ENCODE measurements at places on chromosomes 1 and 21. TPM values are rescaled to one million over a fixed set of nuclear protein-coding genes. Genes with fewer than 3 reads are reported as not detected.
A peak's percentile ranks its signal among the peaks of the same experiment; 100 is the strongest.

- H3K36me3 ChIP-seq = no peaks in the 10 kb centered on the region
- peaks cover 16% of the 10 kb centered on the region for H3K4me1 ChIP-seq
- H3K4me3 ChIP-seq = no peak overlapping the region
- no peaks in the 10 kb centered on the region for H3K27me3 ChIP-seq
- DNase-seq = no peak
Measured at GRCh38 chr1:109567877-109568672, 19.7 kb downstream of the GNAI3 start.

Gene SAMSN1
- 2.5 TPM for total RNA-seq

GRCh38 chr1:118984086-118984721 is 3.9 kb downstream of the TBX15 start:
- H3K27me3 ChIP-seq = peaks cover 79% of the 10 kb centered on the region
- no peak overlapping the region for H3K27ac ChIP-seq
- H3K36me3 ChIP-seq = no peaks in the 10 kb centered on the region
- DNase-seq = no peak
- H3K4me1 ChIP-seq = peaks cover 9% of the 10 kb centered on the region

Gene UBL4B
- not detected for total RNA-seq

Gene CSTB
- 86.6 TPM for total RNA-seq

Gene CELA2A
- total RNA-seq = not detected

GRCh38 chr1:3482378-3482849 is 27.9 kb downstream of the ARHGEF16 start:
- no peak overlapping the region for H3K4me3 ChIP-seq
- DNase-seq = no peak
- H3K27ac ChIP-seq = no peak overlapping the region
- no peaks in the 10 kb centered on the region for H3K27me3 ChIP-seq
- H3K4me1 ChIP-seq = no peaks in the 10 kb centered on the region
- no peaks in the 10 kb centered on the region for H3K36me3 ChIP-seq

GRCh38 chr21:34908419-34909055 is 140.6 kb downstream of the RUNX1 start:
- H3K27ac ChIP-seq = no peak overlapping the region
- no peaks in the 10 kb centered on the region for H3K27me3 ChIP-seq
- no peak overlapping the region for H3K4me3 ChIP-seq

DNA sequence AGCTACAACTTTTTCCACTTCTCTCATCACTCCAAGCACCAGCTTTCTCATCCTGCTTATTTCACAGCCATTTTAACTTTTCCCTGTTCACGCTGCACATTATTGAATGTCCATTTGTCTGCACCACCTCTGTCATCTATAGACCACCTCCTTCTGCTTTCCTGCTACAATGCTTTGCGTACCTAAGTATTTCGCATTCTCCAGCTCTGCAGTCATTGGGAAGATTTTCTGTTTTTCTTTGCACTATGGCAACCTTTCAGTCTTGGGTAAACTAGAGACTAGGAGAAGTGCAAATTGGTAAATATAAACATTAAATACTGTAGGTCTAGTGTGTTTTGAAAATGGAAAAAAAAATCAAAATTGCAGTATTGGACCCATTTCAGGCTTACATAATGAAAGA is 835 bp downstream of the CCDC30 start:
- peak overlapping the region; percentile 83 for H3K4me3 ChIP-seq
- DNase-seq = no peak
- no peaks in the 10 kb centered on the region for H3K27me3 ChIP-seq
- H3K4me1 ChIP-seq = no peaks in the 10 kb centered on the region
- H3K36me3 ChIP-seq = peaks cover 4% of the 10 kb centered on the region

Gene PLA2G4A
- total RNA-seq = 3.1 TPM

Gene HLX
- total RNA-seq = 6.2 TPM

- H3K36me3 ChIP-seq = no peaks in the 10 kb centered on the region
- no peak for DNase-seq
- no peaks in the 10 kb centered on the region for H3K4me1 ChIP-seq
Measured at GRCh38 chr1:181919542-181919941, 142.0 kb downstream of the ZNF648 start.

Gene NVL
- 39.4 TPM for total RNA-seq

Gene SPRR2F
- not detected for total RNA-seq

Gene UFC1
- total RNA-seq = 94.2 TPM

DNA sequence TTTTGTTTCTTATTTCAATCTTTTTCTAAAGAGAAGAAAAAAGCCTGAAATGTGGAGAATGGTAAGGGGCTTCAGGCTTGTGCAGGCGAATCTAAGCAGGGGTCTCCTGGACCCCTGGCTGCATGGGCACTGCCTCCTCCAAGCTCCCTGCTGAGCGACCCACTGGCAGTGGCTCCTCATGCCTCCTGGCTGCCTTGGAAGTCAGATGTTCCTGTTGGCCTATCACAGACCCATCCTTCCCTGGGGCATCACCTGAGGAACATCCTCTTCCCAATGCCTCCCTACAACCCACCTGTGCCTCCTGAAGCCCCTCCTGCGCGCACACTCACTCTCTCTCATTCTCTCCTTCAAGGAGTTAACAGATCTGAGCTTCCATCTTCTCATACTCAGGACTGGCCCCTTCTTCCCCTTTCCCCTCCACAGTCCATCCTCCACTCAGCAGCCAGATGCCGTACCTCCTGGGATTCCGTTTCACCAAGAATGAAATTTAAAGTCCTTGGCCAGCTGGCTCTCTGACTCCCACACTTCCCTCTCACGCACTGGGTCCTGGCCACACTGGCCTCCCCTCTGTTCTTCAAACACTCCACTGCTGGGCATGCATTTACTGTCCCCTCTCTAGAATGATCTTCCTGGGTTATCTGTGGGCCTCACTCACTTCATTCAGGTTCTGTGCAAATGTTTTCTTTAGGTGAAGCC is 41.7 kb downstream of the AZIN2 start:
- H3K27ac ChIP-seq = no peak overlapping the region
- no peak for DNase-seq
- no peaks in the 10 kb centered on the region for H3K36me3 ChIP-seq
- H3K27me3 ChIP-seq = no peaks in the 10 kb centered on the region
- no peak overlapping the region for H3K4me3 ChIP-seq
- peaks cover 2% of the 10 kb centered on the region for H3K4me1 ChIP-seq

Gene KCNA3
- 1.4 TPM for total RNA-seq

- no peak for DNase-seq
- H3K4me1 ChIP-seq = no peaks in the 10 kb centered on the region
- H3K27ac ChIP-seq = no peak overlapping the region
- H3K4me3 ChIP-seq = no peak overlapping the region
Measured at GRCh38 chr21:45148316-45148990, 74.1 kb downstream of the ADARB1 start.

Gene BLACAT1
- 0.20 TPM for total RNA-seq

- no peak for DNase-seq
- no peaks in the 10 kb centered on the region for H3K36me3 ChIP-seq
- no peaks in the 10 kb centered on the region for H3K27me3 ChIP-seq
- no peak overlapping the region for H3K4me3 ChIP-seq
Measured at GRCh38 chr1:54777011-54777410, 12.7 kb upstream of the PARS2 start.

DNA sequence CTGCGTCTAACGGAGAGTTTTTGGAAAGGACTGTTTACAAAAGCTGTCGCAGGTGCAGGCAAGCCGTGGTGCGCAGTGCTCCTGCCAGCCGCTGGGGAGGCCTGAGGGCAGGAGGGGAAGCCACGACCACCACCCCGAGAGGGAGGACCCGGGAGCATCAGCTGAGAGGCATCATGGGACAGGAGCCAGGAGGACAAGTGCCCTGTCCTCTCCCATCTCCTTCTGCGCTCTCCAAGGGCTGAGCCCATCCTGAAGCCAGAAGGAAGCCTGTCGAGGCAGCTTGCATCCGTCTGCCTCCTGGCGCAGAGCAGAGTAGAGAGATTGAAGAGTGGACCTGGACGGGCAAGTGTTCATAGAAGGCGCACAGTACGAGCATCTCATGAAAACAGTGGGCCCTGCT is 310.9 kb downstream of the KIF26B start:
- H3K27ac ChIP-seq = no peak overlapping the region
- no peaks in the 10 kb centered on the region for H3K27me3 ChIP-seq
- no peak for DNase-seq
- H3K36me3 ChIP-seq = no peaks in the 10 kb centered on the region

DNA sequence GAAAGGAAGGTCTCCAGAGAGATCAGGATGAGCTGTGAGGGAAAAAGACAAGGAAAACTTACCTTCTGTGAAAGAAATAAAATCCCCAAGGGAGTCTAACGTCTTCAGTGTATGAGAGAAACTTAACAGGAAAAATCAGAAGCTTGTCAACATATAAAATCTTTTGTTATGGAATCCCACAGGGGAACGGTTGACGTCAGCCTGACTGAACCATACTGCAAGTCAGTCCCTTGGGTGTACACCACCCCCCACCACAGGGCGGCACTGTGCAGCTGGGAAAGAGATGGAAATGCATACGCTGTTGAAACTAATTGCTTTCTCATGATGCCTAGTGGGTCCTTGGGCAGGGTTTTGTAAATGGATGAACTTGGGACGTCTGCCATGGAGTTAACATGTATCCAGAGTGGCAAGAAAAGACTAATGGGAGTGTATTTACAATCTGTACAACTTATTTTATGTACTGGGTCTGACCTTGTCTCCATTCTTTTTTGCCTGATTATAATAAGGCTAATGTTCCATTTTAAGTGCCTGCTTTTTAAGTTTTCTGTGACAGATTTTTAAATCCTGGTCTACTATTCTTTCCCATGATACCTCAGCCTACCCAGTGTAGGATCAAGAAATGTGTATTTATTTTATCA is 22.7 kb downstream of the UTP25 start:
- H3K36me3 ChIP-seq = peaks cover 7% of the 10 kb centered on the region
- no peak for DNase-seq
- no peak overlapping the region for H3K27ac ChIP-seq
- no peaks in the 10 kb centered on the region for H3K4me1 ChIP-seq
- no peaks in the 10 kb centered on the region for H3K27me3 ChIP-seq

Gene MIER1
- total RNA-seq = 43.1 TPM

DNA sequence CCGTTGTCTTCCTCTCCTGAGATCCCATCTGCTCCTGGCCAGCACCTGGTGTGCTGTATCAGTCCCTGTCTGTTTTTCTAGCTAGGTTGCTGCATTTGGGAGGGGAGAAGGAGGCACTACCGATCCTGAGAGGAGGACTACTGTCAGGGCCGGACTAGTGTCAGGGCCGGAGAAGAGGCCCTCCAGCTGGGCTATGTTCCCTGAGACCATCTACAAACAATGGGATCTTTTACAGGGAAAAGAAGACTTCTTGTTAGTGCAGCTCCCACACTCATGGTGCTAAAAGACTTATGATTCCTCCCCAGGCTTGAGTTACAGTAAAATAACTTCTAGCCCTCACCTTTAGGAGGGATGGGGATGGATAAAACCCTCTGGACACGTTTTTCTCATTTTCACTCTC is 141.0 kb upstream of the TNR start:
- H3K27ac ChIP-seq = no peak overlapping the region
- no peak overlapping the region for H3K4me3 ChIP-seq
- no peaks in the 10 kb centered on the region for H3K4me1 ChIP-seq
- no peaks in the 10 kb centered on the region for H3K36me3 ChIP-seq
- H3K27me3 ChIP-seq = no peaks in the 10 kb centered on the region
- no peak for DNase-seq

GRCh38 chr1:53187401-53187800 is 9.2 kb upstream of the CPT2 start:
- no peaks in the 10 kb centered on the region for H3K27me3 ChIP-seq
- H3K27ac ChIP-seq = no peak overlapping the region
- H3K4me1 ChIP-seq = peaks cover 6% of the 10 kb centered on the region

- no peak overlapping the region for H3K4me3 ChIP-seq
- DNase-seq = no peak
- no peaks in the 10 kb centered on the region for H3K36me3 ChIP-seq
- no peaks in the 10 kb centered on the region for H3K4me1 ChIP-seq
- no peaks in the 10 kb centered on the region for H3K27me3 ChIP-seq
Measured at GRCh38 chr1:167825419-167826079, 88.4 kb downstream of the ADCY10 start.

DNA sequence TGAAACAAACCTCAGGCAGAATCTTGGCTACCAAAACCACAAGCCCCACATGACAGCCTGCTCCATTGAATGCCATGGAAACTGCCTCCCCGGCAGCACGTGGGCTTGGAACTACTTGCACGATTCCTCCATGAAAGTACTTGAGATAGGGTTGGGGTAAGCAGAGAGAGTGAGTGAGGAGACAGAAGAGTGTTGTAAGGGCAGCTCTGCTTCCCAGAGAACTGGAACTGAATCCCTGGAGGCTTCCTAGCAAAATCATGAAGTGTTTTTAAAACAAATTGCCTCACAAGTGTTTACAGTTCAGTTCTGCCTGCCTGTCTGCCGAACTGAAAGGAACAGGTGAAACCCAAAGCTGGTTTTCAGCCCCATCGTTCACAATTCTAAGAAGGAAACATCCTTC is 35.3 kb upstream of the DNASE2B start:
- peaks cover 5% of the 10 kb centered on the region for H3K4me1 ChIP-seq
- no peaks in the 10 kb centered on the region for H3K27me3 ChIP-seq
- H3K27ac ChIP-seq = no peak overlapping the region
- no peaks in the 10 kb centered on the region for H3K36me3 ChIP-seq
- DNase-seq = no peak
- no peak overlapping the region for H3K4me3 ChIP-seq

GRCh38 chr1:6082430-6082971 is 36.8 kb downstream of the KCNAB2 start:
- no peaks in the 10 kb centered on the region for H3K27me3 ChIP-seq
- no peak overlapping the region for H3K4me3 ChIP-seq
- DNase-seq = no peak
- H3K27ac ChIP-seq = no peak overlapping the region
- H3K36me3 ChIP-seq = no peaks in the 10 kb centered on the region
- no peaks in the 10 kb centered on the region for H3K4me1 ChIP-seq

- H3K27ac ChIP-seq = no peak overlapping the region
- no peak for DNase-seq
- no peaks in the 10 kb centered on the region for H3K27me3 ChIP-seq
- H3K36me3 ChIP-seq = no peaks in the 10 kb centered on the region
Measured at GRCh38 chr1:58745117-58745516, 38.7 kb downstream of the JUN start.

DNA sequence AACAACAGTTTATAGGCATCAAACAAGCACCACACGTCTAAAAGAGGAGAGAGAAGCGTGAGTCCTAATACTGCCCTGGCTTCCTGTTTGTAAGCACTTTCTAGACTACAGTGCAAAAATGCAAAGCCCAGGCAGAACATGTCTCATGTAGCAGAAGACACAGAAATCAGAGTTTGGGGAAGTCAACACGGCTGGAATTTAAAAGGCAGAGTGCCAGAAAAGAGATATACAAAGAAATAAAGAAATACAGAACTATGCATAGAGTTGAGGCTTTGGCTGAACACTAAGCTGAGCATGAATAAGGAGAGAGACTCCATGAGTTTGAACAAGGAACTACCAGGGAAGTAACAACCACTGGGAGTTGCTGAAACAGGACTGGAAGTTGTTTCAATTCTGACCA is 566.6 kb upstream of the NR5A2 start:
- H3K4me1 ChIP-seq = no peaks in the 10 kb centered on the region
- no peak overlapping the region for H3K4me3 ChIP-seq
- no peak for DNase-seq
- no peaks in the 10 kb centered on the region for H3K27me3 ChIP-seq
- H3K27ac ChIP-seq = no peak overlapping the region
